ENCODE measurements at places on chromosomes 7 and 10.

GRCh38 chr10:121828045-121828444 is 99.8 kb downstream of the ATE1 start:
- no peak for DNase-seq

DNA sequence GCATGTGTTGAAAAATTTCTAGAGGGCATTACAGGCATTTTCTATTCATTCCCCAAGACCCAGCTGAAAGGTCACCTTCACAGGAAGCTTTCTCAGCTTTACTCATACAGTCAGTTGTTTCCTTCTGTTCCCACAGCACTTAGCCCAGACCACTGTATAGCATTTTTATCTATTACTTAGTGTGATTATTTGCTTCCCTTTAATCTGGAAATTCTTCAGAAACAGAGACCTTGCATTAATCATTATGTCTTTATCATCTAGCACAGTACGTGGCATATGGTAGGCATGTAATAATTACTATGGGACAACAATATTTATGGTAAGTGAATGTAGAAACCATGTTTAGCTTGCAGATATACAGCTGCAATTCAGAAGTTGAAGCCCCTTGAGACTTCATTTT is 38.2 kb upstream of the CDK6 start:
- DNase-seq = no peak

GRCh38 chr7:111362506-111363054 is 199.7 kb downstream of the IMMP2L start:
- no peak for DNase-seq

- DNase-seq = no peak
Observed at GRCh38 chr10:121851786-121852185, 76.0 kb downstream of the ATE1 start.

DNA sequence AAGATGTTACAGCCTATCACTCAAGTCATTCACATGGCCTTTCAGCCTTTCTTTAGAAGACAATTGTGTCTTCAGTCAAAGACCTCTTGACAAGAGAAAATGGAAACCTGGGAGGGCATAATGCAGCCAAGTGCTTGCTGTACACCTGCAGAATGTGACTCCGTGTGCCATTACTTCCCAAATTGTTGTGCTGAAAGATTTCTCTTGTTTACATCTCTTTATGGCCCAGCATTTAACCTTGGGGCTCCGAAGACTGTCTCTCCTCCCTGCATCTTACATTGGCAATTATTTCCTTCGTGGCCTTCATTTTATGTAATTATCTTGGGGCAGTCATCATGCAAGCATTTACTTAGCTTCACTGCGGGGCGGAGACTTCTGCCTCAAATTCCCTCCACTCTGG is 287.0 kb downstream of the TCF7L2 start:
- DNase-seq = no peak

- no peak for DNase-seq
Observed at GRCh38 chr7:157615852-157616251, 279.0 kb downstream of the DNAJB6 start.

- no peak for DNase-seq
Observed at GRCh38 chr10:48594371-48594770, 10.5 kb downstream of the ARHGAP22 start.

All from NCI-H1694 treated with DMSO at 0.1 percent for 48 hours (cell line).